ENCODE measurements at places on chromosomes 7 and 10. TPM values are rescaled to one million over a fixed set of nuclear protein-coding genes. Genes with fewer than 3 reads are reported as not detected.

EPHA1 gene
- 4.2 TPM for total RNA-seq

GRM3 gene
- total RNA-seq = not detected

MTURN gene
- 5.3 TPM for total RNA-seq

CHST15 gene
- 2.4 TPM for total RNA-seq

ZNF92 gene
- total RNA-seq = 16.8 TPM

NOS3 gene
- 8.1 TPM for total RNA-seq

SP8 gene
- not detected for total RNA-seq

CNNM2 gene
- total RNA-seq = 10.9 TPM

MSMB gene
- not detected for total RNA-seq

ZCCHC24 gene
- 1.7 TPM for total RNA-seq

VWC2 gene
- not detected for total RNA-seq

HHEX gene
- 0.34 TPM for total RNA-seq

NPFFR1 gene
- total RNA-seq = not detected

LRRD1 gene
- not detected for total RNA-seq

Measured in activated T-cell treated with anti-CD3 and anti-CD28 coated beads, Interleukin-2, amount 50 U/mL, for 72 hours (primary cell).